ENCODE measurements at places on chromosomes 2 and 18.

- no peak for DNase-seq
Observed at GRCh38 chr2:182818925-182819324, 47.5 kb downstream of the FRZB start.

DNA sequence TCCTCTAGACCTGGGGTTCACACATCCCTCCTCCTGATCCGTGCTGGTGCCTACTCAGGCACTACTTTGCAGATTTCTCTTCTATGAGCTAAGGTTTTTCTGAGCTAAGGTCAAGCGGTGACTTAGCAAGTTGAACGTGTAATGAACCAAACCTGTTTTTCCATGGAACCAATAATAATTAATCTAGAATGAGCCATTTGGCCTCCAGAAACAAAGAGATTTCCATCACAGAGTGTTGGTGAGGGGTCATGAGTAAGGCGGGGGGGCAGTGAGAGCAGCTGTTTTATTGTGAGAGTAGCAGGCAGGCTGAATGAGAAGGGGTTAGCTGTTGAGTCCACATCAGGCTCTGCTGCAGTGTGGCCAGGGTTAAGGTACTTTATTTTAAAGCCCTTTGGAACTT, 112.0 kb upstream of the FOSL2 start:
- peak; percentile 3 for DNase-seq

- no peak for DNase-seq
Observed at GRCh38 chr2:57146951-57147350, 899.7 kb upstream of the VRK2 start.

DNA sequence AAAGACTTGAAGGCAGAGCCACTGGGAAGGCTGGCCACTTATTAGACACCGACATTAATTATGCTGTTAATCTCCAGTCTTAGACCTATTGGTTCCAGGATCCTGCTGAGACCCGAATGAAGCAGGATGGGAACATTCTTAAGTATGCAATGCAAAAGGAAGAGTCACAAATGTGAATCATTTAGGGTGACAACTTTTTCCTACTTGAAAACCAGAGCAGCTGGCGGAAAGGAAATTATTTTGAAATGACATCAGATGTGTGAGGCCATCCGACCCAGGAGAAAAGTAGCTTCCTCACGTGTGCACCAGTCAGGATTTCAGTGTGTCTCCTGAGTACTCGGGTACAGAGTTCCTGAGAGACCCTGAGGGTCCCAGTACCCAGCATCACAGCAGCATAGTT, 222.9 kb upstream of the NCKAP5 start:
- DNase-seq, result peak; percentile 34

DNA sequence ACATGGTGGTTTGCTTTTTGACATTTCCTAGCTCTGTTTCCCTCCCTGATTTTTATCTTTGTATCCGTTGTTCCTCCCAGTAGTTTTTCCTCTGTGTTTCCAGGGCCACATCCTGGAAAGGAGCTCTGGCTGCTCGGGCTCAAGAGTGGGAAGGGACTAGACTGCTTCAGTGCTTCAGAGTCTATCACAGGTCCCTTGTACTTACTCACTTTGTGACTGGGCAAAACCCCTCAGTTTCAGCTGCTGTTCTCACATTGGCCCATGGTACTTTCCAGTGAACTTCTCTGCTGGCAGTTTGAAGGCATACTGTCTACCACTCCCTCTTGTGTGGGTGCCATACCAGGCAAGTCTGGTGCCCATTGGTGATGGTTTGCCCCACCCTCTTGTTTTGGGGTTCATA, 7.5 kb upstream of the STAMBP start:
- no peak for DNase-seq

GRCh38 chr2:168178520-168179324, 68.7 kb downstream of the STK39 start:
- DNase-seq, result no peak
